Activated CD8-positive, alpha-beta memory T cell treated with anti-CD3 and anti-CD28 coated beads for 24 hours (primary cell): ENCODE measurements at places on chromosomes 11 and 22.
A peak's percentile ranks its signal among the peaks of the same experiment; 100 is the strongest.

GRCh38 chr11:45771566-45772448, 33.1 kb upstream of the SLC35C1 start:
- DNase-seq, result peak; percentile 93

DNA sequence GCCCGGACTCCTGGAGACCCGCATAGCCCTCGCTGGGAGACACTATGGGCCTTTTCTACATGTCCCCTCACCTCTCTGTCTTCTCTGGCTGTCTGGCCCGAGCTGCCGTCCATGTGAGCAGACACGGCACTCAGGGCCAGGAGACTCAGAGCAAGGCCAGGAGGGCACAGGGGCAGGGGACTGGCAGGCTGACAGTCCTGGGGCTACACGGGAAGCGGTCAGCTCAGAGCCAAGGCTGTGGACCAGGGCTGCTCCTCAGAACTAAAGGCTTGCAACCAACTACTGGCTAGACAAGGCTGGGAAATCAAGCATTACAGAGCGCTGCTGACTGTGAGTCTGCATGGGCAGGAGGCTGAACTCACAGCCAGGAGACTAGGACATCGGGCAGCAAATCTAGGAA, 56.1 kb upstream of the CDON start:
- DNase-seq, result no peak

- no peak for DNase-seq
Measured at GRCh38 chr22:48249713-48250268, 1487.3 kb downstream of the TBC1D22A start.

DNA sequence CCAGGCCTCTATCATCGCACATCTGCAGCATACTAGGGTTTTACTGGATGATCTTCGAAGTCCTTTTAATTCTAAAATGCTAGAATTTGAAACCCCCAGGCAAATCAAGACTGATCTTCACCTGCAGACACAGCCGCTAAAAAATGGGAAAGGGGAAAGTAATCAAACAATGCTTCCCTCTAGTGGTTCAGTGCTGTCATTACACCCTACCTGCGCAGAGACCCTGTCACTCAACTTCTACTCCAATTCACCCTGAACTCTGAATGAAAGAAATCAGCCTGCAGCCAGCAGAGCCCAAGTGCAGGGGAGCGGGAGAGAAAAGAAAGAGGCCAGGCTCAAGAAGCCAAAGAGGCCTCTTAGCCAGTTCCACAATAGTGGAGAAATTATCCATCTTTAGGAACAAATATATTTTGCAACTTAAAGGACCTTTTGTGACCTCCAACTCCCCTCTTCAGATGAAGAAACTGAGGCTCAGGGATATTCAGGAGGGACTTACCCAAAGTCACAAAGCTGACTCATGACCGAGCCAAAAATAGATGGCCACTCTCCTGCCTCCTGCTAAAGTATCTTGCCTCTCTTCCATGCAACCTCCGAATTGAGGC, 33.0 kb downstream of the SERGEF start:
- peak; percentile 62 for DNase-seq

DNA sequence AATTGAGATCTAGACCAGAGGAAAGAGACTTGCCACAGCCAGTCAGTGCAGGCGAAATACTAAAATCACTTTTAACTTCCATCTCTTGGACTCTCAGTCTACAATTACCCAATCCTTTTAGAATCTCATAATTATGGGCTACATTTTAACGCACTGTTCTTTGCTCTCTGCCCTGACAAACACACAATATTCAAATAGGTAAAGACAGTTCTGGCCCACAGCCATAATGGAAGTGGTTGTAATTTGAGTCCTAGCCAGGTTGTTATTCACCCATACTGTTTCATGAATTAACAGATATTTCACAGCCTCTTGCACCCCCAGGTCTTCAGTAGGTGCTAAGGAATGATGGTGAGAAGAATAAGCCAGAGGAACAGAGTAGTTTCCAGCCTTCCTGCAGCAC, 830 bp downstream of the C11orf97 start:
- no peak for DNase-seq

- no peak for DNase-seq
Measured at GRCh38 chr11:3616721-3617460, 24.9 kb downstream of the ART5 start.

DNA sequence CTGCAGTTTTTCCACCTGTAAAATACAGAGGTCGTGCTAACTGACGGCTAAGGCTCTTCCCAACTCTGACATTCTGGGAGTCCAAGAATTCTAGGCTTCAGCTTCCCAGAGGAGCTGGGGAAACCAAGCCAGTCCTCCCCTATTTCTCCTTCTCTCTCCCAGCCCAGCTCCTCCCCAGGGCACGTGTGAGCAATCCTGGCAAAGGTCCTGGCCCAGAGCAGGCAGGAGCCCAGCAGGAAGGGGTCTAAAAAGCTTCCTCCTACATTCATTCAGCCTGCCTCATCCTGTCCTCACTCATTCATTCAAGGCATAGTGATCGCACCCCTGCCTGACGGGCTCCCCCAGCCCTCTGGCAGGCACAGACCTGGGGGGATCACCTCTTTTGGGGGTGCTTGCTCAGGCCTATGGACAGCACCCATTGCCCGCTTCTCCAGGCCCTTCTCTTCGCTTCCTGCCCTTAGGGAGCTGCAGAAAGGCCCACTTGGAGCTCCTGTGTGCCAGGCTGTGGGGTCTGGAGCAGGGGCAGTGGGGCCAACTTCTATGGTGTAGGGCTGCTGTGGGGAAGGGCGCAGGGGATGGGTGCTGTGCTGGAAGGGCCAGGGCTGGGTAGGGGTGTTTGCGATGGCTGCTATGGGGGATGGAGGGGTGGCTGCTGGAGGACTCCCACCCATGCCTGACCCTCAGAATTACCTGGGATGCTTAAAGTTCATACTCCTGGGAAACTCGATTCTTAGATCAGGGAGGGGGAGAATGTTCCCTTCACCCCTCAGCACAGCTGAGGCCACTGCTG, 9.8 kb downstream of the KCNC1 start:
- DNase-seq, result no peak

DNA sequence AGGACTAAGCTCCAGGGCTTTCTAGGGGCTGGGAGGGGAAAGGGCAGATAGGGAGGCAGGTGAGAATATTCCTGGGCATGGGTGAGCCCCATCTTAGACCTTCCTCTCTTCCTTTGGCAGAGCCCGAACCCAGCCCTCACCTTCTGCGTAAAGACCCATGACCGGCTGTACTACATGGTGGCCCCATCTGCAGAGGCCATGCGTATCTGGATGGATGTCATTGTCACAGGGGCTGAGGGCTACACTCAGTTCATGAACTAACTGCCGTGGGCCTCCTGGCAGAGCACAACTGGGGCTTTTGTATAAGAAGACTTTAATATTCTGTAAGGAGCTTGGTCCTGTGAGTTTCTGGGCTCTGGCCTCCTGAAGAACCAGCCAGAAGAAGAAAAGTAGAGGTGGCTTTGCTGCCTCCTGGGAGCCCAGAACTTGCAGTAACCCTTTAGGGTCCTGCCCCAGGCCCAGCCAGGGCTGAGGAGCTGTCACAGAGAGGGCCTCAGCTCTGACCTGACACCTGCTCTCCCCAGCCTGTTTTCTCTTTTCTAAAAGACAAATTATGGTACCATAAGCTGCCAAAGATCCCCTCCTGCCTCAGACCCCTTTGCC, 22.8 kb downstream of the TREH start:
- DNase-seq, result no peak

- DNase-seq, result no peak
Measured at GRCh38 chr11:64718084-64718779, 4.8 kb downstream of the NRXN2 start.

DNA sequence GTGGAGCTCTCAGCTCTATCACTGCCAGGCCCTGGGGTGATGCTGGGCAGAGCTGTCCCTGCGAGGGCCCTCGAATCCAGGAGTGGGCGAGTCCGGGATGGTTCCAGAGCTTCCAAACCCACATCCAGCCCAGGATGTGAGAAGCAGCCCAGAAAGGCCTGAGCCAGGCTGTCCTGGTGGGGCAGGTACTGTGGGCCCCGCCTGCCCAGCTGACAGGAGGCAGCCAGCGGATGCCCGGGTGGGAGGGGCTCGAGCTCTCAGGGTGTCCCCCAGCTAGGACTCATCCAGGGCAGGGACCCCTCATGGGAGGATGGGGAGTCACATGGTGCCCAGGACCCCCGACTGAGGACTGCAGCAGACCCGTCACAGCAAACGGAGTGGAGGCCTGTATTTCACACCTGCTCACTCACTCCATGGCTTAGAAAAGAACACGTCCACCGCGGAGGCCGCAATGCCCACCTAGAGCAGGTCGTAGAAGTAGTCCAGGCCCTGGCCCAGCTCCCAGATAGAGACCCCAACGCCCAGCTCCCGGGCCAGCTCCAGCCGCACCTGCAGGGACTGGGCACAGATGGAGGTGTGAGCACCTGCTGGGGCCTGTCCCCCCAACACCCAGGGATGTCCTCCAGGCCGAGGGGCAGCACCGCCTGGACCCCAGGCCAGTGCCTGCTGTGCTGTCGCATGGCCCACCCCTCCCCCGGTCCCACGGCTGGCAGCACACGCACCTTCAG, 26.9 kb downstream of the TSPAN4 start:
- DNase-seq, result no peak

DNA sequence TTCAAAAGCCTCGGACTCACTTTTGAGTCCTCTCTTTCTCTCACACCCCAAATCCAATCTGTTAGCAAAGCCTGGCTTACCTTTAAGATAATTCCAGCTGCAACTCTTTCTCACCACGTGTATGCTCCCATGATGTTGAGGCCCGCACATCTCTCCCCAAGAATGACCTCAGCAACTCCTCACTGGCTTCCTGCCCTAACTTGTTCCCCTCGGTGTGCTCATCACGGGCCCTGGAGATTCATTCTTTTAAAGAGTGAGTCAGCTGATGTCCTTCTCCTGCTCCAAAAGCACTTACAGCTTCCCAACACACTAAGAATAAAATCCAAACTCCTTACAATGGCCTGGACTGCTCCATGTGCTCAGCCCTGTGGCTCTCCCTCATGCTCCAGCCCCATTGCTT, 1041.3 kb downstream of the OPCML start:
- no peak for DNase-seq

DNA sequence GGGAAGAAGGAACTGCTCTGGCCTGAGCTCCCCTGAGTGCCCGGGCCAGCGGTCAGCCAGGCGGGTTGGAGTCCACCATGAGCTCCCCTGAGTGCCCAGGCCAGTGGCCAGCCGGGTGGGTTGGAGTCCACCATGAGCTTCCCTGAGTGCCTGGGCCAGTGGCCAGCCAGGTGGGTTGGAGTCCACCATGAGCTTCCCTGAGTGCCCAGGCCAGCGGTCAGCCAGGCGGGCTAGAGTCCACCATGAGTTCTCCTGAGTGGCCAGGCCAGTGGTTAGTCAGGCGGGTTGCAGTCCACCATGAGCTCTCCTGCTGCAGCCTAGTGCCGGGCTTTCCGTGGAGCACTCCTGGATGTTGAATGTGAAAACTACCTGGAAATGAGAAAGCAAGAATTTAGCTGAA, 844.0 kb downstream of the TBC1D22A start:
- no peak for DNase-seq

DNA sequence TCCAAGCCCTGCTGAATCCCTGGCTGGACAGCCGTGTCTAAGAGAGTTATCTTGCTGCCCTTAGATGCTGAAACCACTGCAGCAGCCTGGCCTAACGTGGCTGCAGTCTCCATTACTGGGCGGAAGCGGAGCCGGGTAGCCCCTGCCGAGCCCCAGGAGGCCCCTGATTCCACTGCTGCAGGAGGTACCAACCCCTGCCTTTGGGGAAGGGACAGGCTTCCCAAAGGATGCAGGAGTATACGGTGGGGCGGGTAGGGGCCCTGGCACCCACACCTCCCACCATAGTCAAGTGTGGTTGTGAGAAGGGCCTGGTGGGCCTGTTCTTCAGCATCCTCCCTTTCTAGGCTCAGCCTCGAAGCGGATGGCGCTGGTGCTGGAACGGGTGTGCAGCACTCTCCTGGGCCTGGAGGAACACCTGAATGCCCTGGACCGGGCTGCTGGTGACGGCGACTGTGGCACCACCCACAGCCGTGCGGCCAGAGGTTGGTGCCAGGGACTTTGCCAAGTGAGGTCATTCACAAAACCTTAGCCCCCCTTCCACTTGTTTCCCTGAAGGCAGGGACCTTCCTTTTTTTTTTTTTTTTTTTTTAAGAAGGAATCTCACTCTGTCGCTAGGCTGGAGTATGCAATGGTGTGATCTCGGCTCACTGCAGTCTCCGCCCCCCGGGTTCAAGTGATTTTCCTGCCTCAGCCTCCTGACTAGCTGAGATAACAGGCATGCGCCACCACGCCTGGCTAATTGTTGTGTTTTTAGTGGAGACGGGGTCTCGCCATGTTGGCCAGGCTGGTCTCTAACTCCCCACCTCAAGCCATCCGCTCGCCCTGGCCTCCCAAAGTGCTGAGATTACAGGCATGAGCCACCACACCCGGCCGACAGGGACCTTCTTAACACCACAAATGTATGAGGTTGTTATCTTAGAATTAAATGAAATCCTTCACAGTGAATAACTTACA, 11.0 kb downstream of the TKFC start:
- DNase-seq, result no peak

- no peak for DNase-seq
Measured at GRCh38 chr11:124837491-124837856, 27.8 kb upstream of the ROBO3 start.

DNA sequence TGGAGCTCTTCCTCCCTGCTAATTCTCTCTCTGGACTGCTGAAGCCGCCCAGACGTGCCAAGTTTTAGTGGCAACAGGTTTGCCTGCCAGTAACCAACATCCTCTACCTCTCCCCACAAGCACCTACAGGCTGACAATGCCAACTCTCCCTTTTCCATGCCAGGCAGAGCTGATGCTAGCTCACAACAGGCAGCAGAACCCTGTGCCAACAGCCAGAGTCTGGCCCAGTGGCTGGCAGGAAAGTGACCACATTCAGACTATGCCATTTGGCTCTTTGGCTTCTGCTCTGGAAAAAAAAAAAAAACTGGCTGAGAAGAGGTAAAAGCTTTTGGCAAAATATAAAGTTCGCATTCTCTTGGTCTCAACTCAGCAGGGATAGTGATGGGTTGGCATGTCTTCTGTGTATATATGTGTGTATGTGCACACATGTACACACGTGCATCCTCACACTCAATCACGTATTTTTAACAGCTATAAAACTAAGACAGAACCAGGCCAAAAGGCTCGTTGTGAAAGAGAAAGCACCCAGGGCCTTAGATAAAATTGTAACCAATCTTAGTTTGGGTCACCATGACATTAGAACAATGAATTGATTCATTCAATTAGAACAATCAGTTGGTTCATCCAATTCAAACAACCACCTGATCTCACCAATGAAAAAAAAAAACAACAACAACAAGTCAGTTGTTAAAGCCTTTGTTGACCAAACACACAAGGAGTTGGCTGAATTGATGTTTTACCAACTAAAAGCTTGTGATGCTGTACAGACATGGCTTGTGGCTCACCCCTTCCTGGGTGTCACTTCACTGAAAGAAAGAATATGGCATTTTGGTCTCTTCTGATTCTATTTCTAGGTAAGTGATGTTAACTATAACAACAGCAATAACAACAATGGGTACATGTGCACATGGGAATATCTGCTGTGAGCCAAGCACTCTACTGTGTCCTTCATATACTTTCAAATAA, 48.6 kb downstream of the TRIM29 start:
- no peak for DNase-seq

DNA sequence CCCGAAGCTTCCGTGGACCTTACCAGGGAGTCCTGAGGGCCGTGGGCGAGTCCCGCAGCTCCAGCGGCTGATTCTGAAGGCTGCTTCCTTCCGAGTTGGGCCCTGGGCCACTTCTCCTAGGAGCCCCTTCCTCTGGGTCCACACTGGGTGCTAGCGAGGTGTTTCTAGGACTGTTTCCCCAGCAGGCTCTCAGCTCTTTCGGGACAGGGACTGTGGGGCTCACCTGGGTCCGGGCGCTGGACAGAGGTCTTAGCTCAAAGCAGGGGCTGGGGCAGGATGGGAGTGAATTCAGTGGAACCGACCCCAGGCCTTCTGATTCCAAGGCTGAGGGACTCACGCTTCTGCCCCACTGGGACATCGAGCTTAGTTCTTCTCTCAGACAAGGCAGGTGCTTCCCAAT, 29.3 kb upstream of the CSNK1E start:
- peak; percentile 24 for DNase-seq

- DNase-seq, result peak; percentile 68
Measured at GRCh38 chr11:66559142-66559865, 9.1 kb downstream of the CTSF start.
